Stimulated activated CD8-positive, alpha-beta memory T cell treated with anti-CD3 and anti-CD28 coated beads, Interleukin-4, amount 100 ng/mL, for 1 hour (primary cell): ENCODE measurements at places on chromosomes 13 and 19.

DNA sequence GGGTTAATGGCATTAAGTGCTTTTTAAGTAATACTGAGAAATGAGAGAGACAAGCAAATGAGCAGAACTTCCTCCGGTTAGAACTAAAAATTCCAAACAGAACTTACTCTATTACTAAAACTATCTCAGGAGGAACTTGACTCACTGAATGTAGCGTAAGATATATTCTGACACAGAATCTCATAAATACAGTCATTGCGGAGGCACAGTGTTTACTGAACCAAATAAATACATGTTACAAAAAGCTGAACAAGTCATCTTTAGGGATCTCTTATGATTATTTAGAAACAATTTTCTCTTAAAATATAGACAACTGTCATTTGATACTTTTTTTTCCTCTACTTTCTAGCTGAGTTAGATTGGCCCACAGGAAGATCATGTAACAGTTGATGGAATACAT lies 283.1 kb downstream of the KLF12 start:
- no peak for DNase-seq

GRCh38 chr19:18597809-18598660 lies 8.6 kb downstream of the CRLF1 start:
- DNase-seq, result no peak

- no peak for DNase-seq
Measured at GRCh38 chr13:74229242-74229641, 95.0 kb upstream of the KLF12 start.

GRCh38 chr13:102234618-102235017 lies 167.2 kb downstream of the FGF14 start:
- DNase-seq, result no peak

- DNase-seq, result no peak
Measured at GRCh38 chr13:99133230-99133629, 67.4 kb upstream of the UBAC2 start.

GRCh38 chr13:109249780-109250528 lies 536.4 kb downstream of the IRS2 start:
- no peak for DNase-seq

DNA sequence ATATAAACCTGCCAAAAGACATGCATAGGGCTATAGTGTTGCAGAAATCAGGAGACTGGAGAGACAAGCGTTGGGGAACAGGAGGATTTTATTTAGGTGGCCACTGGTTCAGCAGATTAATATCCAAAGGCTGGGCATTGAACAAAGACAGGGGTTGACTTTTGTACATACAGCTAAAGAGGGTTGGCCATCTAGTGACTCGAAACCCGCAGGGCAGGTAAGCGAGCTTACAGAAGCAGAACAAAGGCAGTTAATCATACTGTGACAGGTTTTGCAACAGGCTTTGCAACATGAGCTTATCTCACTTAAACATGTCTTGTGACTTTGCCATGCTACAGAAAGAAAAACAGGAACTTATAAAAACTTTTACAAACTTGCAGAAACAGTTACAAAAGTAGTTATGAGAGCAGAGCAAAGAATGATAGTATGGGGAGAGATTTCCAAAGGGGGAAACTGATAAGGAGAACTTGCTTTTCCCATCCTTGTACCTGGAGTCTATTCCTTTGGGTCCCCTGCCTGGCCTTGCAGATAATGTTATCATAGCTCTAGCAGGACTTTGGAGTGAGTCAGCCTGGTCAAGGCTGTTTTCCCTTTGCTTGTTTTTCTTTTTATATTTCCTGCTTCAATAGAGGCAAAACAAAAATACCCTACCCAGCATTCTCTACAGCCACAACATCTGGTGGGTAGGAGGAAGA lies 234.2 kb downstream of the PCDH17 start:
- no peak for DNase-seq

GRCh38 chr13:89029062-89029461 lies 1357.9 kb downstream of the SLITRK5 start:
- DNase-seq, result no peak

- DNase-seq, result no peak
Measured at GRCh38 chr13:37806666-37807065, 62.9 kb downstream of the TRPC4 start.

DNA sequence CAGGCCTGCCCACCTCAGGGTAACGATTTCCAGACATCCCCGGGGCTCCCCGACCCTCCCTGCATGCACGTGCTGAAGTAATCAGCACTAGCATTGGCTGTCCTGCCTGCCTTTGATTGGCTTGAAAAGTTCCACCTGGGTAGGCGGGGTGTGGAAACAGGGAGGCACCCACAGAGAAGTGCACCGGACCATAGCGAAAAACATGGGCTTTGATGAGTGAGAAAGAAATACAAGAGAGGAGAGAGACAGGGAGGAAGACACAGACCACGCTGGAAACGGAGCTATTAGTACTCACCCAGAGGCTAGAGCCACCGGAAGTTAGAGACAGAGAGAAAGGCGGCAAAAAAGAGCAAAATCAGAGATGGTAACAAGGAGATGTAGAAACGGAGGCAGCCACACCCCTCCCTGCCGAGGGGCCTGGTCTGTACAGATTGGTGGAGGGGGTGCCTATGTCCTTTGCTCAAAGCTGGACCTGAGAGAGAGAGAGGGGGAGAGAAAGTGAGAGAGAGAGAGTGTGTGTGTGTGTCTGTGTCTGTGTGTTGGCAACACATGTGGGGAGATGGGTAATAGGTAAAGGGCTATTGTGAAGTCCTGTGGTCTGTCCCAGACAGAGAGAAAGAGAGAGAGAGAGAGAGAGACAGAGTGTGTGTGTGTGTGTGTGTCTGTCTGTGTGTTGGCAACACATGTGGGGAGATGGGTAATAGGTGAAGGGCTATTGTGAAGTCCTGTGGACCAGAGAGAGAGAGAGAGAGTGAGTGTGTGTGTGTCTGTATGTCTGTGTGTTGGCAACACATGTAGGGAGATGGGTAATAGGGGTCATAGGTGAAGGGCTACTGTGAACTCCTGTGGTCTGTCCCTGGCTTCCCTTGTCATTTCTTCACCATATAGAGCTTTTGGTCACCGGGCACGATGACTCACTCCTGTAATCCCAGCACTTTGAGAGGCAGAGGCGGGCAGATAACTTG lies 2.9 kb downstream of the CGB3 start:
- no peak for DNase-seq

DNA sequence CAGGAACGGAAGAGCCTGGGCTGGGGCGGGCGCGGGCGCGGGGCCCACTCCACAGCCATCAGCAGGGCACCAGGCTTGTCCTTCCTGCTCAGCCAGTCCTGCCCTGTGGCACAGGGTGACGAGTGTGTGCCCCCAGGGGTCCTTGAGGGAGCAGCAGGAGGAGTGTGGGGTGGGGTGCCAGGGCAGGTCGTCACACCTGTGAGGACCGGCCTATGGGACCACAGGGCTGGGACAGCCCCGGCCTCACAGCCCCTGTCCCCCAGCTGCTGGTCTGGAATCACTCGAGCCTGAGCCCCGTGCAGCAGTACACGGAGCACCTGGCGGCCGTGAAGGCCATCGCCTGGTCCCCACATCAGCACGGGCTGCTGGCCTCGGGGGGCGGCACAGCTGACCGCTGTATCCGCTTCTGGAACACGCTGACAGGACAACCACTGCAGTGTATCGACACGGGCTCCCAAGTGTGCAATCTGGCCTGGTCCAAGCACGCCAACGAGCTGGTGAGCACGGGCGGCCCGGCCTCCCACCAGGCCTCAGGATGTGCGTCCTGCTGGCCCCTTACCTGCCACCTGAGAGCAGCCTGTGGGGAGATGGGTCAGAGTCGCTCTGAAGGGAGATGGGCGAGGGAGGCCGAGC lies 6.7 kb upstream of the TEKTIP1 start:
- DNase-seq, result no peak

GRCh38 chr19:38386971-38387549 lies 774 bp downstream of the GGN start:
- DNase-seq, result no peak

DNA sequence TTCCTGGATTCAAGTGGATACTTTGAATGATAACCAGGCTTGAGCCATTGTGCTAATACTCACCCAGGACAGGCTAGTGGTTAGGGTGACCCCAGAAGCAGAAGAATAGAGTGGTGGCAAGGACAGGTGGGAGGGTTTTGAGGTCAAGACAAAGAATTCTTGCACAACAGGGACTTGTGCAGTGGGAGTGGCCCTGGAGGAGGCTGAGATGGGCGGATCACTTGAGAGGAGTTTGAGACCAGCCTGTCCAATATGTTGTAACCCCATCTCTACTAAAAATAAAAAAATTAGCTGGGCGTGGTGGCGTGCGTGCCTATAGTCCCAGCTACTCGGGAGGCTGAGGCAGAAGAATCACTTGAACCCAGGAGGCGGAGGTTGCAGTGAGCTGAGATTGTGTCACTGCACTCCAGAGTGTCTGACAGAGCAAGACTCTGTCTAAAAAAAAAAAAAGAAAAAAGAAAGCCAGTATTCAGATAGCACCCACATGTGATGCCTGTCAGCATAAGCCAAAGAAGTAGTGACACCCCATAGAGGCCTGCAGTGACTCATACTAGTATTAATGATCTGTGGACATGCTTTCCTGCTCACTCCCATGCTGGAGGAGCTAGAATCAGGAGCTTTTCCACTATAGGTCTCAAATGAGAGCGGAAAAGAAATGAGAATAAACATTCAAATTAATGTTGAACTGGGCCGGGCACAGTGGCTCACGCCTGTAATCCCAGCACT lies 78.7 kb downstream of the RNF17 start:
- no peak for DNase-seq

GRCh38 chr19:30516531-30516930 lies 144.3 kb downstream of the ZNF536 start:
- DNase-seq, result no peak

DNA sequence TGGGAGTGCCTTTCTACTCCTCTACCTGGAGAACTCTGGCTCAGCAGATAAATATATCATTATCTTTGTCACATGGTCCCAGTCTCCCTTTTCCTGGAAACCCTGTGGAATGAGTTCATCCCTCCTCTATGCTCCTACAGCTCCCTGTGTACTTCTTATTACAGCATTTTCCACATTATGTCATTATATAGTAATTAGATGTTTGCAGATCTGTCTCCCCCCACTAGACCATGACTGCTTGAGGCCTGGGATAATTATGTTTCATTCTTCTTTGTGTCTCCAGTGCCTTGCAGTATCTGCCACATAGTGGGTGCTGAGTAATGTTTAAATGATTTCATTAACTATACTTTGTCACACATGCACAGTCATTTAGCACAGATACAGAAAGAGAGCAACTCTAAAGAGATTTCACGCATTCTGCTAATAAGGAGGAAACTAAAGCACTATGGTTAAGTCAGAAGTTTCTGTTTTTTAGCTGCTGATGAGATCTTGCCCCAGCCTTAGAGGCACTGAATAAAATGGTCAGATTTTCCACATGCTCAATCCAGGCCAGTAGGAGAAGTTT lies 66.1 kb upstream of the DIAPH3 start:
- DNase-seq, result no peak

- DNase-seq, result no peak
Measured at GRCh38 chr13:43294412-43294811, 271.0 kb downstream of the DNAJC15 start.

DNA sequence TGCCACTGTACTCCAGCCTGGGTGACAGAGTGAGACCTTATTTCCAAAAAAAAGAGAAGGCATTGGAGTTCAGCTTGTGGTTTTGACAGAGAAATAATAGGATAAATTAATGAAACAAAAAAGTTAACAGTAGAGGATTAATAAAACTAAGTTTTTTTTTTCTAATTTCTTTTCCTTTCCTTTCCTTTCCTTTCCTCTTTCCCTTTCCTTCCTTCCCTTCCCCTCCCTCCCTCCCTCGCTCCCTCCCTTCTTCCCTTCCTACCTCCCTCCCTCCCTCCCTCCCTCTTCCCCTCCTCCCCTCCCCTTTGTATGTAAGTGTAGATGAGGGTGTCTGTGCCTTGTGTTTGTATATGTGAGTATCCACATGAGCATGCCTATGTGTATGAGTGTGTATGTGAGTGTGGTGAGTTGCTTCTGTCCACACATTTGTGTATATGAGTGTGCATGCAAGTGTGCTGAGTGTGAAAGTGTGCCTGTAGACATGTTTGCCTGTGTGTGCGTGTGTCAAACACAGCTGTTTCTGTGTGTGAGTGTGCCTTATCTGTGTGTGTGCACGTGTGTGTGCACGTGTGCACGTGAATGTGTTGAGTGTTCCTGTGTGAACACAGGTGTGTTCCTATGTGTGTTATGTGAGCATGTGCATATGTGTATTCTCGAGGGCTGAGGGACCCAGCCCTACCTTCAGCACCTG lies 12.5 kb upstream of the MZF1 start:
- DNase-seq, result no peak

DNA sequence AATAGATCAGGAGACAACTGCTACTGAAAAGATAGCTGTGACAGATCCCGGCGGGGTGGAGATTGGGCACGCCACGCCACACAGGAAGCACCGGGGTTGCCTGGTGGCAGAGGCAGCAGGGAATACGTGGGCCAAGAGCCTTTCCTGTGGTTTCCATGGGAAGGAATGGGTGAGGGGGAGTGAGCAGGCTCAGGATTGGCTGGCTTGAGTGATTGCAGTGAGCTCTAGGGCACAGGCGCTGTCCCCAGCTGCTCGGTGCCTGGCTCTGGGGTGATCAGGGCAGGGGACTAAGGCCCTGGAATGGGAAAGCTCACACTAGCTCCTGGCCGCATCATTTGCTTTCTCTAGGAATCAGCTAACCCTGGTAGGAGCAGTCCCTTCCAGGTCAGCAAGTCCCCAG lies 166.1 kb downstream of the USP12 start:
- DNase-seq, result no peak

DNA sequence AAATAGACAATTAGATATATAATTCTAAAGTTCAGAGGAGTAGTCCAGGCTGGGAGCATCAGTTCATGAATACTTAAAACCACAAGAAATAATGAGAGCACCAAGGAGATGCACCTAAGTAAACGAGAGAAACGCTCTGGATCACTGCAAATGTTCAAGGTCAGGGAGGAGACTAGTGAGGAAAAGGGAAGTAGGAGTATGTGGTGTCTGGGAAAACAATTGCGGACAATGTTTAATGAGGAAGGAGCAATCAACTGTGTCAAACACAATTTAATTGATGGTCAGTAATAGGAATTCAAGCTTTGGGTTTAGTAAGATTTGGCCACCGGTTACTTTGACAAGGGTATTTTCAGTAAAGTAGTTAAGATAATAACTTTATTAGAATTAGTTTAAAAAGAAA lies 652.2 kb downstream of the DACH1 start:
- no peak for DNase-seq

DNA sequence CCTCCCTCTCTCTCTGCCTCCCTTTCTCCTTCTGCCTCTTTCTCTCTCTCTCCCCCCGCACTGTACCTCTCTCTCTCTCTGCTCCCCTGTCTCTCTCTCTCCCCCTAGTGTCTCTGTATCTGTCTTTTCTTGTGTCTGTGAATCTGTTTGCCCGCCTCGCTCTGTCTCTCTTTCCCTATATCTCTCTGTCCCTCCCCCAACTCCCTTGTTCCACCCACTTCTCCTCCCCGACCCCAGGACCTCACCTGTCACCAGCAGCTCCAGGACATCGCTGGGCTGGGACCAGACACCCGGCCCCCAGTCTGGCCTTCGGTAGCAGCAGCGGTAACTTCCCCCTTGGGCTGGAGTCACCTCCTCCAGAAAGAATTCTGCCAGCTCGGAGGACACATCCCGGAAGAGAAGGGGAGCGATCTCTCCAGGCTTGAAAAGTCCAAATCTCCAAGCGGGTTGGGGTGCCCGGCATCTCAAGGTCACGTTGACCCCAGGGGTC lies 3.9 kb downstream of the OSCAR start:
- no peak for DNase-seq
